Tibial artery (tissue), 4 donors: ENCODE measurements at places on chromosomes 16 and 17.

DNA sequence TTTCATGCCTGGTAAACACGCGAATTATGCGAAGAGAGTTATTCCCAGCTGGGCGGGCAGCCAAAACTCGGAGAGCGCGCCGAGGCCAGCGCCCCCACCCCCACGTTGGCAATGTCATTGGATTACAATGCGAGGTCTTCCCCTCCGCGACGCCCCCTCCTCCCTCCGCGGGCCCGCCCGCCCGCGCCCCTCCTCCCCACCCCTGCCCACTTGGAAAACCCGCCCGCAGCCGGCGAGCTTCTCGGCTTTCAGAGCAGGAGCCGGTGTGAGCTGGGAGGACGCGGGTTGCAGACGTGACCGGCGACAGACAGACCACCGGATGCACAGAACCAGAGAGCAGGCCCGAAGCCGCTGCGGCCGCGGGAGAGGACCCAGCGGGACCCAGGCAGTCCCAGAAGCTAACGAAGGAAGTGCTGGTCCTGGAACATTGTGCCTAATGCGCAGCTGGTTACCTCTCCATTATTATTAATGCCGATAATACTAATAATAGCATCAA lies 4.0 kb downstream of the NOG start:
- no peak for DNase-seq

- no peak for DNase-seq
Measured at GRCh38 chr17:56603486-56604238, 10.2 kb downstream of the NOG start.

DNA sequence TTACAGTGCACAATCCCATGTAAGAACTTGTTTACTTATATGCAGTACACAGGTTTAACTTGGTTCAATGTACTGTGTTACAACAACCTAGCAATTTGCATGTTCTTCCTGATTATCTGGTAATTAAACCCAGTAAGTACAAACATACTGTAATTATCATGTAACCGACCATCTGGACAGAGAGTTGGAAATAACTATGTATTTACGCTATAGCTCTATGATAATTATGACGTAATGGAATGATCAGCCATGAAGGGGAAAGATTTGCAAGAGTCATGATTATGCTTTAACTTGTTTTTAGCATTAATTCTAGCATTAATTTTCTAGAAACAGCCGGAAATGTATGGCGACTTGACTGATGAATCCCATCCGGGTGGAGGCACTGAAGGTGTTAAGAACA lies 74.8 kb upstream of the SALL1 start:
- no peak for DNase-seq

- DNase-seq, result no peak
Measured at GRCh38 chr17:4387137-4387536, 20.7 kb upstream of the UBE2G1 start.

- no peak for DNase-seq
Measured at GRCh38 chr16:77406680-77407079, 28.2 kb downstream of the ADAMTS18 start.

DNA sequence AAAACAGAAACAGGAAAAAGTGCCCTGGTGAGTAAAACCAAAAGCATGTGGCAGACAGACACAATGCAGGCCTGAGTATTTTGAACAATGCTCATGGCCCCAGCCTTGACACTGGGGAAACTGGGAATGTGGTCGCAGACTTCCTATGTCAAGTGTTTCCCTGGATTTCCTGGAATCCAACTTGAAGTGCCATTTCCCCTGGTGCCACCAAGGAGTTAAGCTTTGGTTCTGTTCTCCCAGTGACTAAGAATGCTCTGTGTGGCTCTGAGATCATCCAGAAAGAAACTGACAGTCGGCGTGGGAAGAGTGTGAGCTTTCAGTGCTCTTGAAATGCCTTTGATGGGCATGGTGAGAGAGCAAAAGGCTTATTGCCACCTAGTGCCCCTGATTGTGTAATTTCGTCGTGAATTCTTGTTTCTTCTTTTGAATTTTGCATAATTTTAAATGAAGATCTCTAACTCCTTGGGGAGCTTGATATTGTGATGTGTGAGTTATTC lies 96.0 kb downstream of the YPEL2 start:
- no peak for DNase-seq

- DNase-seq, result no peak
Measured at GRCh38 chr17:74045608-74046280, 157.7 kb upstream of the RPL38 start.

DNA sequence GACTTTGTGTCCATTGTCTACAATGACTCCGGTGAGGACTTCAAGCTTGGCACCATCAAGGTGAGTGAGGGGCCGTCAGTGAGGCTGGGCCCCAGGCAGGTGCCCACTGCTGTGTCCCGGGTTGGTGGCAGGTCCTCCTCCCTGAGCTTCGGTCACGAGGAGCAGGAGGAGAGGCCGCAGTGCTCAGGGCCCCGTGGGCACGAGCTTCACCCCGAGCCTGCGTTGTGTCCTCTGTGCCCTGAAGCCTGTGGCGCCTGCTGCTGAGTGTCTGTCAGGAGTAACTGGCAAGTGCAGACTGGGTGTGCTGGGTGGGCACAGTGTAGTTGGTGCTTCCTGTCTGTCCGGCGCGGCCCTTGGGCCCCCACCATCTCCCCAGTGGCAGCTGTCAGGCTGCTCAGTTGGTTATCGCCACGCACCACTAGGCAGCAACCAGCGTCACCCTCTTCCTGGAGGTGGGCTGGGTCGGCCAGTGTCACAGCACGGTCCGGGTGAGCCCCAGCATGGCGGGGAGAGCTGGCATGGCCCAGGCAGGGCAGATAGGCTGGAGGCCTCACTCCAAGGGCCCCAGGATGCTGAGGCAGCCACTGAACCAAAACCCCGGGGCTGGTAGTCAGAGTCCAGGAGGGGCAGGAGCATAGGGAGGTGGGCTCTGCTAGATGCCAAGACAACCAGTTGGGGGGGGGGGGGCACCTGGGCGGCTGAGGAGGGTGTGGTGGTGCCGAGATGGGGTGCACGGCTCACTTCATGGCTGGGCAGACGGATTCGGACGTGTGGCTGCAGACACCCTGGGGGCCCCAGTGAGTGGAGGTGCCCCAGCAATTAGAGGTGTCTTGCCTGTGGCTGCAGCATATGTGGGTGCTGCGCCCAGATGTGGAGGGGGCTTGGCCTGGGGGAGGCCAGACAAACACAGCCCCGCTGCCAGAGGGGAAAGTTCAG lies 39.3 kb downstream of the TSC2 start:
- no peak for DNase-seq

DNA sequence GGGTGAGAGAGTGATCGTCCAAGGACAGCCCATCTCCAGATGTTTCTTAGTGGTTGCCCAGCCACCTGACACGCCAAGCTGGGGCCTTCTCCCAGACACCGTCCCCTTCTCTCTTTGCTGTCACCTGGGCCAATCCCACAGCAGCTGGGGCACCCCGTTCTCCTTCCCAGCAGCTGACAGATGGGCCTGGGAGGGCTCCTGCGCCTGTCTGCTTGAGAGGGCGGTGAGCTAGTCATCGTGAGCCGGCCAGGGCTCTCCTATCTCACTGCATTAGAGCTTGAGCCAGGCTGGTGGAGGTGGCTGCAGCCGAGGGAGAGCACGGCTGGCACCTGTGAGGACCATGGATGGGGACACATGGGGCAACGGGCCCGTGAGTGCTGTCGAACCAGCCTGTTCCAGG lies 41.2 kb downstream of the RAB11FIP3 start:
- DNase-seq, result no peak

DNA sequence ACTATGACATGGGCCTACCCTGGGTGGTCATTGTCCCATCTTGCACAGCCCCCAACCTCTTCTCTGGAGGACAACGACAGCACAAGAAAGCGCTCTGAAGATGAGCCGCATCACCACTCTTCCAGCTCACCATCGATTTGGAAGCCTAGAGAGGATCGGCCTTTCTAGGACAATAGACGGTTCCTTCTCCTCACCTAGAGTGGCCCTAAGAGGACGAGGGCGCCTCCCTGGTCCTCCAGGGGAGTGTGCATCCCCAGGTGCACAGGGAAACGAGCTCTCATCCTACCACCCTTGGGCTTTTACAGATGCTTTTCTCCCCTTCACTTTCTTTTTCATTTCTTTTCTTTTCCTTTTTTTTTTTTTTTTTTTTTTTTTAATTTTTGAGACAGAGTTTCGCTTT lies 20.3 kb upstream of the SLC52A1 start:
- DNase-seq, result no peak

GRCh38 chr16:47958726-47959125 lies 197.1 kb downstream of the ABCC12 start:
- DNase-seq, result no peak

DNA sequence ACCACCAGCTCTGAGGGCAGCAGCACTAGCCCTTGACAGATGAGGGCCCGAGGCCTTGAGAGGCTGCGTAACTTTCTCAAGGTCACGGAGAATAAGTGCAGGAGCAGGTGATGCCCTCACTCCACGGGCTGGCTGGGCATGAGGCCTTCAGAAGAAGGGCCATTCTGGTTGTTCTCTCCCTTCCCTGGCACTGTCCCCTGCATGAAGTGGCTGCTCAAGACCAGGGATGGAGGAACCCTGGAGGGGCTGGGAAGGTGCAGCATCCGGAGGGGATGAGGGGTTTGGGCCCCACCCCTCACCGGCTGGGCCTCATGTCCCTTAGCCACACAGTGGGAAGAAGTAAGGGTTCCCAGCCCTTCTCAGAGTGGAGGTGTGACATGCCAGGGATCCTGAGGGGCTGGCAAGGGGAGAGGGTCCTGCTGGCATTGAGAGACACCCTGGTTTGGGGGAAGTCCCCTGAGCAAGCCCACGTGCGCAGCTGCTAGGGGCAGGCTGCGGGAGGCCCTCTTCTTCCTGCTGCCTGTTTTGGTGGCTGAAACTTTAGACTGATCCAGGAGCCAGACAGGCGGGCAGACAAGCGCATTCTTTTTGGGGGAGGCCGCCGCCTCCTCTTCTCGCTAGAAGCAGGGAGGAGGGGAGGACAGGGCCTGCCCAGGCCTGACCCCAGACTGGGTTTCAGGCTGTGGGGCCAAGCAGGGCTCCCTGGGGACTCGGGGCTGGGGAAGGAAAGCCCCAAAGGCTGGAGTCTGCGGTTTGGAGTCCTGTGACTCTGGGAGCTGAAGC lies 74.0 kb downstream of the N4BP1 start:
- peak; percentile 91 for DNase-seq

DNA sequence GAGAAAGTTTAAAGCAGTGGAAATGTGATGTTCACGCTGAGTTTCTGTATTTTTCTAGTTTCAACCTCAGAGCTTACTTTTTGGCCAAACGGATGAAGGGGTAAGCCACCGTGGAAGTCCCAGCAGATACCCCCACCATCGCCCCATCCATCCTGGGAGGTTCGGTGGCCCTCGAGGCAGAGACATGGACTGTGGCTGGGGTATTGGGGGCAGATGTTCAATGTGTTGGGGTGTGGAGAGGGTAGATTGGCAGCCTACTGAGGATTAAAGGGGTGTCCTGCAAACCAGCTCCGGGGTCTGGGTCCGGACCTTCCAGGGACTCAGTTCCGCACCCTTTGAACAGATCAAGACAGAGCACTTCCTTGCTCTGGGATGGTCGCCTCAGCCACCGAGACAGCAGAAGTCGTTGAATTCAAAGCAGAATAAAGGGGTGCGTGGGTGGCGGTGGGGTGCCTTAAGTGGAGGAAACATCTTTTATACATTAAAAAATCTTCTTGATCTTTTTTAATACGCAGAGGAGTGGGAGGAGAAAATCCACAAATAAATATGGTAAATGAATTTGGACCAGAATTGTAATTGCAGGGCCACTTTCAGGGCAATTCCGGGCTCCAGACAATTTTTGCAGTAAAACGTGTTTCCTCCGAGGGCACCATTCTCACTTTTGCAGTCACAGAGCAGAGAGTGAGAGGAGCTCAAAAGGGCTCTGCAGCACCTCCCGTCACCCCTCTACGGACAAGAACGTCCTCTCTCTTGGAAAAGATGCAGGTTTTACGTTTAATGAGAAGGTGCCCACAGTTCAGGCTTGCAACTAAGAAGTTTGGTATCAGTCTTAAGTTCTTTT lies 8.2 kb upstream of the CBX8 start:
- DNase-seq, result no peak

DNA sequence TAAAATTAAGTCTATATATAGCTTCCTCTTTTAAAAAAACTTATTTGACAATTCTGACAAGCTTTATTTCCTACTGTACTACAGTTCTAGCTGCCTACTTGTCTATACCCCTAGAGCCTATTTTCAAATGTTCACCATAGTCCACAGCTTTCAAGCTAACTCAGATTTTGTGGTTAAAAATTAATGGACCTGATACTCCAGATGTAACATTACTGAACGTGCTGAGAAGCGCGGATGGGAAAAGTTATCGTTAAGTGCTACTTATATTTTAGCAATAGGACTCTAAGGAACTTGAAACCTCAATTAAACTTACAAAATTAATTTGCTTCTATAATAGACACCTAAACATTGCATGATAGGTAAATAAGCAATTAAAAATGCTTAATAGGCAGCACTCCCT lies 31.2 kb downstream of the GNA13 start:
- DNase-seq, result no peak

DNA sequence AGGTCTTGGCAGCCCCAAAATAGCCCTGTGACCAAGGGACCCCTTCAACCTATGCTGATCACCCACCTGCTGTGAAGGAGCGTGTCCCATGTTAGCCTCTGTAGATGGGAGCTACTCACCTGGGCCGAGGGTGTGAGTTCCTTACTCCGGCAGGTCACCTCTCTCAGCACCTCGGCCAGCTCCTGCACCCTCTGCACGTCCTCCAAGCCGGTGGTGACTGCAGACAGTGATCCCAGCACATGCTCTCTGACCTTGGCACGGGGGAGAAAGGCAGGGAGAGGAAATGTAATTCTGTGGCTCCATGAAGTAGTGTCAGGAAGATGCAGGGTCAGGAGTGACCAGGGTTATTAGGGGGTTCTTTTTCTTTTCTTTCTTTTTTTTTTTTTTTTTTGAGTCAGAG lies 67.7 kb upstream of the BCO1 start:
- DNase-seq, result no peak

DNA sequence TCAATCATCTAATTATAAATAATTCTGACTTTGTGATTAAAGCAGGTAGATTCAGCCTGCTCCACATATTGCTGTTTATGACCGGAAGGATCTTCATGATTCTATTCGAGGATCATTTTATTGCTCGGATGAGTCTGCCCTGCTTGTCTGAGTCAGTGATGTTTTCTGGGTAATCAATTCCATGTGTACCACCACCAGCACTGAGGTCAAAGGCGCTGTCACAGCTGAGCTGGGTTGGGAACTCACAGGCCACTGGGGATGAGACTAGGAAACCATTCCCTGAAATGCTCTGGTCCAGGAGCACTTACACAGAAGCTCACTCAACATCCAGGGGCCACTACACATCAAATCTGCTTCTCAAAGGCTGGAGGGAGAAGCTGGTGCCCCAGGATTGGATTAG lies 30.4 kb upstream of the ERN1 start:
- DNase-seq, result no peak

- DNase-seq, result no peak
Measured at GRCh38 chr16:1466968-1467521, 7.8 kb downstream of the CLCN7 start.

- DNase-seq, result no peak
Measured at GRCh38 chr17:38325221-38325851, 18.4 kb downstream of the GPR179 start.

- no peak for DNase-seq
Measured at GRCh38 chr17:18025945-18026776, 12.8 kb downstream of the ATPAF2 start.

- no peak for DNase-seq
Measured at GRCh38 chr17:7888184-7888920, at the start of gene CHD3. TSS of gene CHD3 (plus strand) at chr17:7888789. CDS start at chr17:7889001, 212 bp downstream.

- no peak for DNase-seq
Measured at GRCh38 chr16:84155226-84155625, 10.1 kb downstream of the DNAAF1 start.

- no peak for DNase-seq
Measured at GRCh38 chr16:66524601-66525164, 25.2 kb downstream of the TK2 start.
